ENCODE measurements at places on chromosomes 1 and 21. TPM values are rescaled to one million over a fixed set of nuclear protein-coding genes. Genes with fewer than 3 reads are reported as not detected.

The CD244 gene
- not detected for total RNA-seq

The SUSD4 gene
- total RNA-seq = 0.38 TPM

The NTNG1 gene
- total RNA-seq = not detected

The GIPC2 gene
- total RNA-seq = not detected

The DIO1 gene
- not detected for total RNA-seq

The TRAF3IP3 gene
- total RNA-seq = not detected

The ACTL8 gene
- total RNA-seq = 1.9 TPM

The CR1L gene
- not detected for total RNA-seq

The SF3B4 gene
- total RNA-seq = 131 TPM

The IL19 gene
- total RNA-seq = not detected

The SLC9C2 gene
- not detected for total RNA-seq

The S100A5 gene
- total RNA-seq = 0.52 TPM

The CFHR5 gene
- total RNA-seq = not detected

The ACTA1 gene
- total RNA-seq = not detected

The TSPEAR gene
- total RNA-seq = not detected

The PLA2G2C gene
- total RNA-seq = not detected

The DNAJC16 gene
- total RNA-seq = 4.9 TPM

The PTGFRN gene
- total RNA-seq = 18.4 TPM

The PRDX1 gene
- 2,102 TPM for total RNA-seq

The UQCRHL gene
- 6.9 TPM for total RNA-seq

The OR2L3 gene
- total RNA-seq = not detected

The KRTAP19-7 gene
- total RNA-seq = not detected

The CD53 gene
- total RNA-seq = not detected

The KRTAP19-2 gene
- not detected for total RNA-seq

The CSF1 gene
- total RNA-seq = 23.3 TPM

The OR6N1 gene
- total RNA-seq = not detected

The TARS2 gene
- 23.5 TPM for total RNA-seq

The FOXO6 gene
- 0.49 TPM for total RNA-seq

The RAP1GAP gene
- total RNA-seq = 13.8 TPM

The ALDH4A1 gene
- total RNA-seq = 13.3 TPM

The OR6K3 gene
- not detected for total RNA-seq

The RYR2 gene
- total RNA-seq = 0.10 TPM

The CFH gene
- total RNA-seq = 4.1 TPM

The WNT2B gene
- 0.33 TPM for total RNA-seq

The CLIC6 gene
- total RNA-seq = 0.08 TPM

The TTLL10 gene
- total RNA-seq = not detected

All from A549 treated with DMSO at 1 μM for 4 hours (cell line).